ENCODE measurements at places on chromosomes 6 and 20. TPM values are rescaled to one million over a fixed set of nuclear protein-coding genes. Genes with fewer than 3 reads are reported as not detected.

Gene ADISSP
- total RNA-seq, result 51.4 TPM

Gene SMLR1
- total RNA-seq, result not detected

Gene DEFB119
- not detected for total RNA-seq

Gene ECHDC1
- 42.9 TPM for total RNA-seq

DNA sequence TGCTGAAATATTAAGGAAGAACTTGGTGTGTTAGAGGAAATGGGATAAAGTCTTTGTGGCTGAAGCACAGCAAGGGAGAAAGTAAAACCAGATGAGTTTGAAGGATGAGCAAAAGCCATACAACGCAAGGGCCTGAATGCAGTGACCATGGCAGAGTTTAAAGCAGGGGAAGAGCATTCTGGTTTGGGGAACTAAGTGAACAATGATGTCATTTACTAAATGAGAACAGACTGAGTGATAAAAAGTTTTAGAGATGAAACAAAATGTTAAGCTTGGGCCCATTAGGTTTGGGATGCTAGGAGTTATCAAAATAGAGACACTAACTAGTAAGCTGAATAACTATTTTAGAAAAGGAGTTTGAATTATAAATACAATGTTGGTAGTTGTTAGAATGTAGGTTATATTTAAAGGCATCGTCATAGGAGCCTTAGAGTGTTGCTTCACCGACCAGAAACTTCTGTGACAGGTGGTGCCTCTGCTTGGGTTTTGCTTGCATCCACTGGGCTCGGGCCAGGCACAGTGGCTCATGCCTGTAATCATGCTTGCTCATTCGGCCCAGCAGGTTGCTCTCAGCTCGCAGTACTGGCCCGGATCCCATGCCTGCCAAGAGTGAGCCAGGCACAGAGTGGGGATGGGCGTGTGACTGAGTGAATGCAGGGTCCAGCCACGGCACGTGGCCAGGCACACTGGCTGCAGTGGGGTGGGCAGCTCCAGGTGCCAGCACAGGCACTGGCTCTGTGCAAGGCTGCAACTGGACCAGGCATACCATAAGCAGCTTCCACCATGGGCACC lies 37.4 kb upstream of the OPRM1 start:
- peaks cover 4% of the 10 kb centered on the region for H3K27me3 ChIP-seq
- H3K4me1 ChIP-seq, result no peaks in the 10 kb centered on the region
- no peak overlapping the region for H3K27ac ChIP-seq
- H3K36me3 ChIP-seq, result no peaks in the 10 kb centered on the region
- no peak for DNase-seq

All from activated CD4-positive, alpha-beta memory T cell treated with anti-CD3 and anti-CD28 coated beads for 36 hours (primary cell).